Activated T-helper 2 cell treated with anti-CD3 and anti-CD28 coated beads, Interferon-gamma antibody, Interleukin-2, Interleukin-4, amounts not matched to agents 10 μg/mL and 5 μg/mL and 100 μg/mL, durations not matched to agents 14 hours and 24 hours and 36 hours (primary cell): ENCODE measurements at places on chromosomes 2 and 18. TPM values are rescaled to one million over a fixed set of nuclear protein-coding genes. Genes with fewer than 3 reads are reported as not detected.
A peak's percentile ranks its signal among the peaks of the same experiment; 100 is the strongest.

DNA sequence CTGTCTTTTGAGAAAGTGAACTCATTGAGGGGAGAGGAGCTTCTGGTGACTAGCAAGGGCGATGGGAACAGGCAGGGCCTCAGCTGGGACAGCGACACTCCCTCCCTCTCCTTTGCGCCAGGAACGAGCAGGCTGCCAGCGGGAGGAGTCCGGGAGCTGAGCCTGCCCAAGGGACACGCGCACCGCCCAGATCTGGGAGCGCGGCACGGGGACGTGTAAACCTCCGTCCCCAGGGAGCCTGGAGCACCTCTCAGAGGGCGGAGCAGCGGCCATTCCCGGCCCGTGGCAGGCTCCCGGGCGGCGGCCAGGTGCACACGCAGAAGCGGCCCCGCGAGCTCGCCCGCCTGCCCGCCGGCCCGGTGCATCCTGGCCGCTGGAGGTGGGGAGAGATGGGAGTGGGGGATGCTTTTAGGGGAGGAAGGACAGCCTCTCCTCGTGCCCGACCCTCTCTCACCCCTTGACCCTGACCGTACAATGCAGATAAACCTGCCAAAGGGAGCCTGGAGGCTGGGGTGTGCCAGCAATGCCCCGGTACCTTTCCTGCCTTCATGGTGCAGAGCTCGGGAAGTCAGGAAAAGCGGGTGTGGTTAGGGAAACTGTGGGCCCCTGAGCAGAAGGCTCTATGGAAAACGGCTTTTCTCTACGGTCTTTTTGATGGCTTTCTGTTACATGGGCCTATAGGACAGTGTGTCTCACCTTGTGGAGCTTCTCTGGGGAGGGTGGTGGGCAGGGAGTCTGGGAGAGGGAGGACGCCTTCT, 2.2 kb downstream of the AQP4 start:
- DNase-seq, result no peak
- H3K27ac ChIP-seq, result no peak overlapping the region
- H3K4me1 ChIP-seq, result peaks cover 2% of the 10 kb centered on the region
- no peaks in the 10 kb centered on the region for H3K36me3 ChIP-seq
- H3K4me3 ChIP-seq, result no peak overlapping the region
- H3K27me3 ChIP-seq, result peaks cover 23% of the 10 kb centered on the region

DNA sequence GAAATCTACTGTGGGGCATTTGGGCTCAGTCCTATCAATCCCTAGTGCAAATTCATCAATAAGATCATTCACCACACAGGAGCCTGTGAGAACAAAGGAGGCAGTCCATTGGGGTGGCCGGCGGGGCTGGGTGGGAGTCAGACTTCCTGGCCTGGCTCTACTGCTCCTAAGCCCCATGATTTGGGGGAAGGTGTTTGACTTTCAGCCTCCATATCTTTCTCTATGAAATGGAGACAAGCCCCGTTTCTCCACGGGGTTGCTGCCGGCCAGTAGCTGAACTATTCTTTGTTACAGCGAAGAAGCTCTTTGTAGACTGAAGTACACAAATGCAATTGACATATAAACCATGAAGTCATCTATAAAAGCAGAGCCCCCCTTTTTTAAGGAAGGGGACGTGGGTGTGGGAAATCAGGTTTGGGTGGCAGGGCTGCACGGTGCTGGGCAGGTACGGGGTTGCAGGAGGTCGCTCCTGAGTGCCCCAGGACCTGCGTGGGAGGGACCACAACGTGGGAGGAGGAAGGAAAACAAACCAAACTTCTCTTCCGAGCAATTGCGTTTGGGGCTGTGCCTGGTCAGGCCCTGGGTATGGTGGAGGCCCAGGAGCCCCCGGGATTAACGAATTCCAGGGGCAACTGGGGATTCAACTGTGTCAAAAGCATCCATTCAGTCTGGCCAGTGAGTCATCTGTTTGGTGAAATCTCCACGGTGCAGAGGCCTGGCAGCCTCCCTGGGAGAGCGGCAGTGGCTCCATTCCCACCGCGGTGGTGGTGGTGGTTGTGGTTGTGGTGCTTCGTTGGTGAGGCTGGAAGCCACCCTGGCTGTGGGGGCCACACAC, 18.2 kb downstream of the FBLN7 start:
- no peaks in the 10 kb centered on the region for H3K27me3 ChIP-seq
- peak overlapping the region; percentile 58 for H3K27ac ChIP-seq
- no peaks in the 10 kb centered on the region for H3K36me3 ChIP-seq
- H3K4me3 ChIP-seq, result peak overlapping the region; percentile 15

- H3K27ac ChIP-seq, result no peak overlapping the region
- H3K36me3 ChIP-seq, result no peaks in the 10 kb centered on the region
- peaks cover 10% of the 10 kb centered on the region for H3K27me3 ChIP-seq
- no peak overlapping the region for H3K4me3 ChIP-seq
- no peak for DNase-seq
Observed at GRCh38 chr2:119753041-119753929, 6.4 kb upstream of the PTPN4 start.

GRCh38 chr2:42758751-42759150, 5.2 kb downstream of the OXER1 start:
- no peak overlapping the region for H3K4me3 ChIP-seq
- no peaks in the 10 kb centered on the region for H3K36me3 ChIP-seq
- no peak overlapping the region for H3K27ac ChIP-seq
- peaks cover 10% of the 10 kb centered on the region for H3K4me1 ChIP-seq
- H3K27me3 ChIP-seq, result no peaks in the 10 kb centered on the region
- DNase-seq, result no peak

- peak overlapping the region; percentile 85 for H3K27ac ChIP-seq
- no peaks in the 10 kb centered on the region for H3K27me3 ChIP-seq
- H3K4me3 ChIP-seq, result peak overlapping the region; percentile 51
- H3K36me3 ChIP-seq, result peaks cover 9% of the 10 kb centered on the region
Observed at GRCh38 chr2:203673933-203674332, 32.5 kb upstream of the CD28 start.

GRCh38 chr2:150339951-150340350, 147.5 kb downstream of the RND3 start:
- no peak overlapping the region for H3K27ac ChIP-seq
- H3K36me3 ChIP-seq, result no peaks in the 10 kb centered on the region
- no peaks in the 10 kb centered on the region for H3K27me3 ChIP-seq
- no peaks in the 10 kb centered on the region for H3K4me1 ChIP-seq
- no peak overlapping the region for H3K4me3 ChIP-seq

DNA sequence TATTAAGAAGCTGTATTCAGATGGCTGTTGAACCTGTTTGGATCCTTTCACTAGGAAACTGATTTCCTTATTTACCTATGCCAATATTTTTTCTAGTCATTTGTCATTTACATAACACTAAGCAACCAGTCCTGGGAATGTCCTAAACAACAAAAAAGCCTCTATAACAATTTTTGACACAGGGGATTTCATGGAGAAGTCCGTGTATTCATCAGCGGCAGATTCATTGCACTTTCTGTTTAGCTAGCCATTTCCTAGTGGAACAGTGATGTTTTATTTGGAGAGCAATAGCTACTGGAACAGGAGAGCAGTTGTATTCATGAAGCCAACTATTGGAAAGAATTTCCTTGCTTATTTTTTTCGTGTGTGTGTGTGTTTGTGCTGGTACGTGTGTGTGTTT, 604.3 kb upstream of the POU3F3 start:
- no peaks in the 10 kb centered on the region for H3K27me3 ChIP-seq
- H3K27ac ChIP-seq, result no peak overlapping the region
- H3K4me1 ChIP-seq, result no peaks in the 10 kb centered on the region

DNA sequence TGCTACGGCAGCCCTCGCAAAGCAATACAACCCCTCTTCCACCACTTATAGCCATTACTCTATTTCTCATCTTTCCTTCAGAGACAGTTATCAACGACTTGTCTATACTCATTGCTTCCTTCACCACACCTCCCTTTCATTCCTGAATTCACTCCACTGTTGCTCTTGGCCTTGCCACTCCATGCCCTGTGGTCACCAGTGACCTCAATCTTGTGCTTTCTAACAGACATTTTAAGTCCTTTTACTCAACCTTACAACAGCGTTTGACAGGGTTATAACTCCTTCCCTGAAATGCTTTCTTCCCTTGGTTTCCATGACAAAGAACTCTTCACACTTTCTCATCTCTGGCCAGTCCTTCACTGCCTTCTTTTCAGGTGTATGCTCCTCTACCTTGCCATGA, 90.6 kb upstream of the CCDC141 start:
- H3K27ac ChIP-seq, result no peak overlapping the region
- no peak overlapping the region for H3K4me3 ChIP-seq
- DNase-seq, result no peak
- no peaks in the 10 kb centered on the region for H3K4me1 ChIP-seq
- peaks cover 3% of the 10 kb centered on the region for H3K36me3 ChIP-seq

DNA sequence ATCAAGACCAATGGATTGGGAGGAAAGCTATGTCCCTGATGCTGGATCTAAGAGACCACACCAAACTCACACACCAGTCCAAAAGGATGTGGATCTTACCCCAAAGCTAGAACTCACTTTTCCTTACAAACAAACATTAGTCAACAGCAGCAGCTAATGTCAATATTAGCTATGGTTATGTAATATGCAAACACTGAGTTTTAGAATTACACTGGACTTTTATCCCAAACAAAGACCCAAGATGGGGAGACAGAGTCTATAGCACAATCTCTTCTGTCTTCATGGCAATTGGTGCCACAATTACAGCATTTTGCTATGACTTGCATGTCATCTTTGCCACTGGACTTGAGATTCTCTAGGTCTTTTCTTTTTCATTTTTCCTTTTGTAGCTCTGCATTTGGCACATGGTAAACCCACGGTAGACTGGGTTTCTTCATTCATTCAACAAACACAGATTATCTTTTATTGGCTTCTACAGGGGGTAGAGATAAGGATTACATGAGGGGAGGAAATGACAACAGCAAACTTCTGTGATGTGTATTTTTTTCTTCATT, 59.0 kb downstream of the SPRED2 start:
- peaks cover 31% of the 10 kb centered on the region for H3K4me1 ChIP-seq
- DNase-seq, result no peak
- H3K27me3 ChIP-seq, result peaks cover 22% of the 10 kb centered on the region
- no peak overlapping the region for H3K4me3 ChIP-seq
- H3K27ac ChIP-seq, result no peak overlapping the region

SLC9A4 gene
- 0.09 TPM in 2 replicates for total RNA-seq

LOXL3 gene
- total RNA-seq, result 1.7 and 2.1 TPM in 2 replicates

GALNT13 gene
- total RNA-seq, result not detected in 2 replicates

MEP1B gene
- 0.21 TPM in 1 of 2 replicates, not detected in the other for total RNA-seq

EML6 gene
- total RNA-seq, result 0.23 and 0.25 TPM in 2 replicates
